Stimulated activated CD4-positive, alpha-beta T cell treated with anti-CD3 and anti-CD28 coated beads, TNF-alpha, amount 100 ng/mL, for 48 hours (primary cell): ENCODE measurements at places on chromosomes 3 and 15.

GRCh38 chr3:34724916-34725499 is 914.3 kb upstream of the ARPP21 start:
- DNase-seq, result no peak

DNA sequence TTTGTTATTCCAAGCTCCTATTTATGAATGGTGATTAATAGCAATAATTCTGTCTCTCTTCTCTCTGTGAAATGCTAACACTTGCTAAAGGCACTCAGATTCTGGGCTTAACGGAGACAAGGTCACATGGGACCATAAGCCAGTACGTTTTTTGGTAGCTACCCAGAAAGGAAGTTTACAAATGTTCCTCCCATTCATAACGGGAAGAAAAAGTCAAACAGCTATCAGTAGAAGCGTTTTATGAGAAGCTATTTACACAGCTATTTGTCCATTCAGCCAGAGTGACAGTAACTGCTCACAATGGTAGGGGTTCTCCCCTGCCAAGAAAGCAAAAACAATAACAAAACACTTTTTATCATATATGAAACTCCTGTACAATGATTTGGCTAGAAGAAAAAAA is 51.5 kb downstream of the ZMAT3 start:
- DNase-seq, result no peak

DNA sequence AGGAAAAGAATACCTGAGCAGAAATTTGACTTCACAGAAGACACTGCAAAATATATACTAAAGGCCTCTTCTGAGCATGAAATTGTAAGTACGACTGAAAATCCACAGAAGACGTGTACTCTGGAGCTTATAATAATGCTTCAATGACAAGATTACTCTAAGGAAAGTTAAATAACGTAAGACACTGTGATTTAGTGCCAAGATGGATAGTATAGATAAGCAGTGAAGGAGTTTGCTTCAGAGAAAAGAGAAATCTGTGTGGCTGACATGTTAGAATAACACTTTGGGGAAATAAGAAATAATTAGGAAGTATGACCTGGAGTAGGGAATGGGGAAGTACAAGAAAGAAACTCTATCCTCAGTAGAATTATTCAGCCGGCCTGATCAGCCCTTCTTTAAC is 28.9 kb downstream of the ALDH1A2 start:
- no peak for DNase-seq

DNA sequence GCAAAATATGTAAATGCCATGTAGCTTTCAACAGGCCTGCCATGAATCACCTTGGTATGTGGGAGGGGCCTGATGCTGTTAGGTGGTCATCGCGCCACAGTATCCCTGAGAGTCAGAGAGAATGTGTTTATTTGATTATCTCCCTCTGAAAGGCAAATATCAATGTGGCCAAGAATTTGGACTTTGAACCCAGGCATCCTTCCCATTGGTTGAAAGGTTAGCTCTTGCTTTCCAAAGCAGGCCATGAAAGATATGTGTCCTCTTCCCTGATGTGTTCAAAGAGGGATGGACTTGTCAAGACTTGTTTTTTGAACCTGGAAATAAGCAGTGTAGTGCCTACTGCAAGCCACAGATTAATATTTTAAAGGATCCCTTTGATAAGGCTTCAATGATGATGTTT is 36.7 kb downstream of the SRP14 start:
- DNase-seq, result no peak

- no peak for DNase-seq
Measured at GRCh38 chr3:178382449-178383061, 153.7 kb upstream of the KCNMB2 start.

DNA sequence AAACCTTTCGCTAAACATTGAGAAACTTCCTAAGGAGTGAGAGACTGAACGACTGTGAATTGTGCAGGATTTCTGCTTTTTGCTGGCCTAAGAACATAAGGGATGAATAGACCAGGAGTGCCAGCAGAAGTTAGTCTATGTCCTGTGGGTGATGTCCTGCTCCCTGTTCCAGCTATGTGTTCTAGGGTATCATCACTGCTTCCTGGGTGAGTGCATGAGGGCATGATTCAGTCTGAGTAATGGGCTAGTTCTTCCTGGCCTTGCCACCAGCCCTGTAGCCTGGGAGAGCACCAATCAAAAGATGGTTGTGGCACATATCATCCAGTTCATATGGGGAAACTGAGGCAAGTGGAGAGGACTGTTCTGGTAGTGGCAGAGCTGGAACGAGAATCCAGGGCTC is 153.9 kb upstream of the TPM1 start:
- no peak for DNase-seq

- DNase-seq, result no peak
Measured at GRCh38 chr15:96977886-96978285, 647.4 kb downstream of the NR2F2 start.

GRCh38 chr15:92656089-92656488 is 514 bp upstream of the FAM174B start:
- DNase-seq, result no peak

- no peak for DNase-seq
Measured at GRCh38 chr3:194877291-194878119, 191.8 kb downstream of the FAM43A start.

DNA sequence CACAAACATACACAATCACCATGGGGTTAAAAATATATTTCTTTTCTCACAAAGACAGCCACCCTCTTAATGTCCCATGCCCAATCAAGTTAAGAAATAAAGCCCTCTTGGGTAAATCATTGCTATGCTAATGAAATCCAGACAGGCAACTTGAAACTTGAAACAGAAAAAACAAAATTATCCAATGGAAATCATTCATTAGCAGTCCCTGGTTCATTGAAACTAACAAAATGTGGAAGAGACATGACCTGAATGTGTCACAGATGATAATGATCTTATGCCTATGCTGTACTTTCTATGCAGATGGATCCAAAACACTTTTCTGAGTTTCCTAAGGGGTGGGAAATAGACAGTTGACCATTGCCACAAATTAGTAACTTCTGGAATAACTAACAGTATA is 983.7 kb downstream of the MCTP2 start:
- no peak for DNase-seq

DNA sequence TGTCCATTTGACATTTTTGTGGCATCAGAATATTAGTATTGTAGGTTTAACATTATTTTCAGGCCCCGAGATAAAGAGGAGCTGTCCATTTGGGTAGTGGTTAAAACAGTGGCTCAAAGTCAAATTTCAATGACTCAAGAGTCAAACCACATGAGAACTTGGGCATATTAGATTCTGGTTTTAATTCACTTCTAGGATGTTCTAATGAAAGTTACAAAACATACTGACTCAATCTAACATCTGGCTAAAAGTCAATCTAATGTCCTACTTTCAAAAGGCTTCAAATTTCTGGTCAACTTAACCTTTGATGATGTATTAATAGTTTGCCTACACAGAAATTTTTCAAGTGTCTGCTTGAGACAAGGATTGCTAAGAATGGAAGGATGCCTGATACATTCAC is 112.4 kb downstream of the ABI3BP start:
- DNase-seq, result no peak

DNA sequence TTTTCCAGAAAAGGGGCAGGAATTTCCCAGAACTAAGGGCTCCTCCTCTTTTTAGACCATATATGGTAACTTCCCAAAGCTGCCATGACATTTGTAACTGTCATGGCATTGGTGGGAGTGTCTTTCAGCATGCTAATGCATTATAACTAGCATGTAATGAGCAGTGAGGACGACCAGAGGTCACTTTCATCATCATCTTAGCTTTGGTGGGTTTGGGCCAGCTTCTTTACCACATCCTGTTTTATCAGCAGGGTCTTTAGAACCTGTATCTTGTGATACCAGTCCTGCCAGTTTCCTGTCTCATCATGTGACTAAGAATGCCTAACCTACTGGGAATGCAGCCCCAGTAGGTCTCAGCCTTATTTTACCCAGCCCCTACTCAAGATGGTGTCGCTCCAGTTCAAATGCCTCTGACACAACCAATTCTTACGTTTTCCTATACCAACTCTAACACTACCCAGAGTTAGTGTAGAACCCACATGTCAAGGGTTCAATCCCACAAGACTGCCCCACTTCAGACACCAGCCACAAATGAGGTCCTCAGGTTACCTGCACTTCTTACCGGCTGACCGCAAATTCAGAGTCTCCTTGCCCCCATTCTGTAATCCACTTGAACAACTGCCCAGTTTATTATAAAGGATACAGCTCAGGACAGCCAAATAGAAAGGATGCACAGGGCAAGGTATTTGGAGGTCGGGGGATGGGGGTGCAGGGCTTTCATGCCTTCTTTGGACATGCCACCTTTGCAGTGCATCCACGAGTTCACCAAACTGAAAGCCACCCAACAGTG is 17.7 kb downstream of the FOXB1 start:
- DNase-seq, result no peak

DNA sequence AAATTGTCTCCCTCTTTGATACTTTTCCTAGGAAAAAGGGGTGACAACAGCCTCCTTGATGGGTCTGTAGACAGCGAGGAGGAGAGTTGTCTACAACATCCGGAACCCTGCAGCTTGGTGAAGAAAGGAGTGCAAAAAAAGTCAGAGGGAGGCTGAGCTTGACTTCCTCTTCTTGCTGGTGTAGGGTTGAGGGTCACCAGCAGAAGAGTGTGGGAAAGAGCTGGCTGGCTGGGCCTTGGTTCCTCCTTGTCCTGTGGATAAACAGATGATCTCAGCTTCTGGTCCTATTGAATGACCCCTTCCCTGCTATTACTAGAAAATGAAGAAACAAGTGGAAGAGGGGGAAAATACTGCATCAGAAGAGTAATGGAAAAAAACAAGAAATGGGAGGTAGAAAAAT is 20.4 kb downstream of the SLC7A14 start:
- no peak for DNase-seq

- DNase-seq, result no peak
Measured at GRCh38 chr3:81173514-81173913, 587.9 kb downstream of the GBE1 start.

- DNase-seq, result no peak
Measured at GRCh38 chr3:37526511-37526910, 335.2 kb upstream of the CTDSPL start.

GRCh38 chr3:57971975-57972374 is 36.2 kb upstream of the FLNB start:
- DNase-seq, result no peak

DNA sequence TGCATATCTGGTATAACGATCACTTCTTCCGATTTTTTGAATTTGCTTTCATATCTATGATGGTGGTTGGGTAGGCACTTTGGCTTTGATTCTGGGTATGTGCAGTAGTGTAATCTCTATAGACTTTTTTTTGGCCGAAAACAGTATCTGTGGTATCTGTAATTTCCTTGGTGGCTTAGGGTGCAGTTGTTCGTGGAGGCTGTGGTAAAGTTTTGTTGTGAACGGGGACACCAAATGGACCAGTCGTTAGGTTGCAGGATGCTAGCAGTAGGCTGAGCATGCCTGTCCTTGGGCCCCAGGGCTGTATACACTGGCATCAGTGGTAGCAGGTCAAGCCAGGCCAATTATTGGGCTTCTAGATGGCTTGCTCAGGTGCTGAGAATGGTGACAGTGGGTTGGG is 55.2 kb downstream of the CCDC66 start:
- no peak for DNase-seq

DNA sequence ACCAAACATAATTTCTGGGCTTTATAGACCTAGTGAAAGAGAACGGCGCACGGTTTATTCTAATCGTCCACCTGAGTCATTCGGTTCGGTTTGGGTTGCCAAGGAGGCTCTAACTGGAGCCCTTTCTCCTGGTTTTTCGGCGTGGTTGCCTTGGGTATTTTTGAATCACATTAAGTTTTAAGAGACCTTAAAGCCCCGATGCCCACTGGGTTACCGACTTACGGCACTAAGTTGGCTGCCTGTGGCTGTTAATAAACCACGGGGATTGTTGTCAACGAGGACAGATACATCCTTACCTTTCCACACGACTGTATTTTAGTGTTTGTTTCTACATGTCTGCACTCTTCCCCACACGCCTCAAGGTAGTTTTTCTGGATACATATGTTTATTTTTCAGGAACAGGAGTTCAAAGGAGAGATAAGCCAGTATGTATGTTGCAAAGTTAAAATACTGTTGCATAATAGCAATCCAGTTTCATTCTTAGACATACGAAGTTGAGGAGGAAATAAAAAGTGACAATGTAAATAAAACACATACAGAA is 1.2 kb upstream of the ANP32A start:
- no peak for DNase-seq

GRCh38 chr3:128546646-128547045 is 53.6 kb upstream of the GATA2 start:
- no peak for DNase-seq

- DNase-seq, result no peak
Measured at GRCh38 chr3:106006001-106006400, 137.2 kb upstream of the CBLB start.

- no peak for DNase-seq
Measured at GRCh38 chr3:60630953-60631352, 620.3 kb downstream of the FHIT start.

DNA sequence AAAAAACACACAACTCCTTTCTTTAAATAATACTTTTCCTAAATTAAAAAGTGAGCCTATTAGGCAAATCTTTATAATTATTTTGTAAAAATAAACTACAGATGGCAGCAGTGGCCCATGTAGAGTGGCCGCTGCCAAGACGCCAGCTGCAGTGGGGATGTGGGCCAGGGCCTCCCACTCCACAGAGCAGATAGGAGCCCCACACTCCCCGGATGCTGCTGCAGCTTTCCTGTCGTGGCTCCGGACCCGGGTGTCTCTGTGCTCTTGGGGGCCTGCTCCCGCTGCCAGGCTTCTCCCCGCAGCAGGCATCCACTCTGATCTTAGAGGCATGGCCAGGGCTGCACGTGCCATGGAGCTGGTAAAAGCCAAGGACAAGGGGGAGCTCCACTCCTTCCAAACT is 67.5 kb downstream of the PROS1 start:
- DNase-seq, result no peak

DNA sequence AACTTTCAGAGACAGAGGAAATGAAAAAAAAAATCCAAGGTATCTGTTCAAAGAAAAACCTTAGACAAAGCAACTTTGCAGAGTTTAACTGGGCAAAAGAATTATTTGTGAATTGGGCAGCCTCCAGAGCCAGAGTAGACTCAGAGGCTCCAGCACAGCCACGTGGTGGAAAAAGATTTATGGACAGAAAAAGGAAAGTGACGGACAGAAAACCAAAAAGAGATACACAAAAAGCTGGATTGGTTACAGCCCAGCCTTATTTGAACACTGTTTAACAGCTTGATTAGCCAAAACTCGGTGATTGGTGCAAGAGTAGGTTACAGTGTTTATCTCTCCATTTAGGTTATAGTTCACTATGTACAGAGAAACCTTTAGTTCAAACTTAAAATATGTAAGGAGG is 23.7 kb upstream of the GPD1L start:
- no peak for DNase-seq

GRCh38 chr3:183930086-183930485 is 45.4 kb upstream of the PARL start:
- no peak for DNase-seq
